Foreskin keratinocyte (primary cell): ENCODE measurements at places on chromosomes 2 and 18.

DNA sequence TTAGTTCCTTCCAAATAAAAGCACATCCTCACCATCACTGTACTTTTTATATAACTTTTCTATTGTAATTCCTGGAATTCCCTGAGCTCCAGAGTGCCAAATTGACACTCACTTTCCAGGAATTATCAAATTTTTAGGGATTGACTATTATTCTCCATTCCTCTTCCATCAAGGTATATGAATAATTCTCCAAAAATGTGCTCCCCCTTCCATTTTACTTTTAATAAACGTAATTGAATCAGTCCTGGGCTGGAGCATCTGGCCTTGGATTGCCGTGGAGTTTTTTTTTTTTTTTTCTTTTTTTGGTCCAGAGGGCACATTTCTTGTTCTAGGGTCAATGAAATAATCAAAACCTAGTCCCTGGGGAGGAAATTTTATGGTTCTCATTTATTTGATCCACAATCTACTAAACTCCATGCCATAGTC is 304.3 kb downstream of the CDCA7 start:
- peak; percentile 55 for DNase-seq

DNA sequence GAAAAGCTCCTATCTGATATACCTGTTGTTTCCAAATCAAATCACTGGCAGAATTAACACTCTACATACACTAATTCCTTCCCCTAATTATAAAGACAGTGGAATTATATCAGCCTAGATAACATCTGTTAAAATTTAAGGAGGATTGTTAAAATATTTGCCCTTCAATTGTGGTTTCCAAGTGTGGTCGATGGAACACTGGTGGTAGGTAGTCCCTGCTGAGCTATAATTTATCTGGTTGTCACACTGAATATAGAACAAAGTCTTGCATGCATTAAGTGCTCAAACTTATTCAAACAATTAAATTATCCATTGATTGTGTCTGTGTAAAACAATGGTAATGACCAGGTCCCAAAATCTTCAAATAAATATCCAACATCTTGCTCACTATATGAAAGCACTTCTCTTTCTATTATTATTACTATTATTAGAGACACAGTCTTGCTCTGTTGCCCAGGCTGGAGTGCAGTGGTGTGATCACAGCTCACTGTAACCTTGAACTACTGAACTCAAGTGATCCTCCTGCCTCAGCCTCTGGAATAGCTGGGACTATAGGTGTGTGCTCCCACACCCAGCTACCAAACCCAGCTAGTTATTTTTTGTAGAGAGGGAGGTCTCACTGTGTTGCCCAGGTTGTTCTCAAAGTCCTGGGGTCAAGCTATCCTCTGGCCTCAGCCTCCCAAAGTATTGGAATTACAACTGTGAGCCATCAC is 12.0 kb downstream of the CDH2 start:
- DNase-seq = no peak

- peak; percentile 72 for DNase-seq
Measured at GRCh38 chr2:171365232-171365631, 68.6 kb downstream of the METTL8 start.

GRCh38 chr2:127044165-127044718 is 62.7 kb downstream of the BIN1 start:
- no peak for DNase-seq

DNA sequence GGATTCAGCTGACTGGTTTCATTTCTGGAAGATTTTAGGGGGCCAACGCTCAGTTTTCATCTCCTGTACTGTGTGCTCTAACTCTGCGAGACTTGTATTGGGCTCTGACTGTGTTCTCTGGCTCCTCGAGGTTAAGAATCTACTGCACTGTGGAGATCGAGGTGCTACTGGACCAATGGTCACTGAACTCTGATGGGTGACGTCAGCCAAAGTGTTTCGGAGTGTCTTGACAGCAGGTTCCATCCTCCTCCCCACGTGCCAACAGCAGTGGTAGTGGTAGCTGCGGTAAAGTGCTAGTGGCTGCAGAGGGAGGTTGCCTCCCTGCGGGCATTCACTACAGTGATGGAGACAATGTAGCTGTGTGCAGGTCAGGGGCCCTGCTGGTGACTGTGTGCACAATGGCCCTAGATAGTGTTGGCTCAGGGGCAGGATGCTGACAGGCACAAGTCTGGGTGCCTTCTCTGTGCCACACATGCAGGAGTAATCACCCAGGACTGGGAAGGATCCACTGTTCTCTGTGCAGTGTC is 705.7 kb upstream of the DDX18 start:
- no peak for DNase-seq
